Kidney (tissue), 22 donors: ENCODE measurements at places on chromosomes 4 and X. TPM values are rescaled to one million over a fixed set of nuclear protein-coding genes. Genes with fewer than 3 reads are reported as not detected.

GRCh38 chr4:26238778-26239679 is 81.8 kb upstream of the RBPJ start:
- H3K4me3 ChIP-seq: no peak overlapping the region
- DNase-seq: peak; percentile 16

GRCh38 chrX:116490104-116490503 is 27.3 kb upstream of the CT83 start:
- no peak overlapping the region for H3K27ac ChIP-seq
- no peaks in the 10 kb centered on the region for H3K36me3 ChIP-seq
- no peaks in the 10 kb centered on the region for H3K27me3 ChIP-seq
- H3K4me1 ChIP-seq: no peaks in the 10 kb centered on the region
- H3K4me3 ChIP-seq: no peak overlapping the region

GRCh38 chr4:81796790-81797528 is 325.3 kb upstream of the RASGEF1B start:
- no peak for DNase-seq
- H3K27ac ChIP-seq: no peak overlapping the region
- H3K4me3 ChIP-seq: no peak overlapping the region
- no peaks in the 10 kb centered on the region for H3K27me3 ChIP-seq

The KLHL15 gene
- total RNA-seq: 7.2 TPM

GRCh38 chr4:24209131-24209530 is 319.3 kb upstream of the PPARGC1A start:
- H3K27ac ChIP-seq: no peak overlapping the region
- no peak for DNase-seq
- no peaks in the 10 kb centered on the region for H3K36me3 ChIP-seq
- no peak overlapping the region for H3K4me3 ChIP-seq
- no peaks in the 10 kb centered on the region for H3K27me3 ChIP-seq

GRCh38 chr4:41549478-41549877 is 11.5 kb downstream of the LIMCH1 start:
- no peaks in the 10 kb centered on the region for H3K36me3 ChIP-seq
- H3K4me1 ChIP-seq: peaks cover 3% of the 10 kb centered on the region
- no peak for DNase-seq
- H3K4me3 ChIP-seq: no peak overlapping the region
- H3K27ac ChIP-seq: no peak overlapping the region

- no peak for DNase-seq
- no peaks in the 10 kb centered on the region for H3K36me3 ChIP-seq
- H3K27ac ChIP-seq: no peak overlapping the region
- H3K27me3 ChIP-seq: no peaks in the 10 kb centered on the region
- peaks cover 2% of the 10 kb centered on the region for H3K4me1 ChIP-seq
Observed at GRCh38 chrX:39764441-39764914, 333.3 kb downstream of the BCOR start.

GRCh38 chr4:5957076-5957475 is 61.2 kb downstream of the C4orf50 start:
- H3K36me3 ChIP-seq: no peaks in the 10 kb centered on the region
- H3K27ac ChIP-seq: no peak overlapping the region
- peaks cover 11% of the 10 kb centered on the region for H3K4me1 ChIP-seq
- no peak overlapping the region for H3K4me3 ChIP-seq

DNA sequence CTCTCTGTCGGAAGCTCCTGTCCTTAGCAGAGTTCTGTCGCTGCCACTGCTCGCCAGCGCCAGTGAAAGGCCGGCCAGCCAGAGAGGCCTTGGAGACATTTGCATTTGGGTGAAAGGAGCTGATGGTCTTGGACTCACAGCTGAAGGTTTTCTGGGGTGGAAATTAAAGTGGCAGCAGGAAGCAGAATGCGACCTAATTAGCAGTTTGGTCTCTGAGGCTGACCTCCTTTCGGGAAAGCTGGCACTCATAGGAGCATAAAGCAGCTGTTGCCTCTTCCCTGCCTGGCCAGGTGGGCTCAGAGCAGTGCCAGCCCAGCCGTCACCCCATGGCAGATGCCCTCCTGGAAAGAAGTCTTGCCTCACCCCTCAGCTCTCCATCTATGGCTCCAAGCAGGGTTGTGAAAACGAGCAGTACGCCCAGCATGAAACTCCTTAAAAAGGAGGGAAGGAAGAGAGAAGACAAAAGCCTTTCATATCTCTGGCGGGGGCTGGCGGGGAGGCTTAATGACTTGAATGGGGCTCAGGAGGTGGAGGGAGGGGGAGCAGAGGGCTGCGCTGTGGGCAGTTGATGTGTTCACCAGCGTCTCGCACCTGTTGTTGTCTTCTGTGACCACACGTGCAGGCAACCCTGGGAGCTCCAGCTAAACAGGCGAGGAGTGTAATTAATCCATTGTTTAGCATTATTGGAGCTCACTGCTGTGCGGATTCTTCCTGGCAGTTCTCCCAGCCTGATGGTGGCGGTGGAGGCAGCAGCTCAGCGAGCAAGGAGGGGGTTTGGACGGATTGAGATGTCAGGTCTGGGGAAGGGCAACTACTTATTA is 264.0 kb downstream of the MID1IP1 start:
- no peak overlapping the region for H3K4me3 ChIP-seq
- no peaks in the 10 kb centered on the region for H3K4me1 ChIP-seq
- no peaks in the 10 kb centered on the region for H3K27me3 ChIP-seq
- no peaks in the 10 kb centered on the region for H3K36me3 ChIP-seq

DNA sequence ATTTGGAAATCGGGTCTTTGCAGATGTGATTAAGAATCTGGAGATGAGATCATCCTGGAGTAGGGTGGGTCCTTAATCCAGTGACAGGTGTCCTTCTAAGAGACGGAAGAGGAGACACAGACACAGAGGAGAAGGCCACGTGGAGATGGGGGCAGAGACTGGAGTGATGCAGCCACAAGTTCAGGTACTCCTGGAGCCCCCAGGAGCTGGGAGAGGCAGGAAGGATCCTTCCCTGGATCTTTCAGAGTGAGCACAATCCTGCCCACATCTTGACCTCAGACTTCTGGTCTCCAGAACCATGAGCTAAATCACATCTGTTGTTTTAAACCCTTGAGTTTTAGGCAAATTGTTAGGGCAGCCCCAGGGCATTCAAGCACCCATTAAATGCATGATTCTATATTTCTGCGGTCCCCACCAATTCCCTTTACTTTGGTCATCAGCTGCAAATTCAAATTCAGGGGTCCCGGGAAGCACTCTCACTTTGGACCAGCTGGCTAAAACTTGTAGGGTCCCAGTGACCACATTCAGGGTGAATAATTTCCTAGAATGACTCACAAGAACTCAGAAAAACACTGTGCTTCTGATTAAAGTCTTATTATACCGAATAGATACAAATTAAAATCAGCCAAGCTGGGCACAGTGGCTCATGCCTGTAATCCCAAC is 12.8 kb upstream of the AKAP17A start:
- H3K27ac ChIP-seq: no peak overlapping the region
- H3K4me3 ChIP-seq: no peak overlapping the region
- H3K4me1 ChIP-seq: no peaks in the 10 kb centered on the region
- H3K36me3 ChIP-seq: no peaks in the 10 kb centered on the region
- H3K27me3 ChIP-seq: no peaks in the 10 kb centered on the region

- H3K27ac ChIP-seq: no peak overlapping the region
- no peaks in the 10 kb centered on the region for H3K4me1 ChIP-seq
- no peak overlapping the region for H3K4me3 ChIP-seq
- peaks cover 5% of the 10 kb centered on the region for H3K27me3 ChIP-seq
Observed at GRCh38 chrX:77442728-77443127, 4.5 kb upstream of the FGF16 start.

DNA sequence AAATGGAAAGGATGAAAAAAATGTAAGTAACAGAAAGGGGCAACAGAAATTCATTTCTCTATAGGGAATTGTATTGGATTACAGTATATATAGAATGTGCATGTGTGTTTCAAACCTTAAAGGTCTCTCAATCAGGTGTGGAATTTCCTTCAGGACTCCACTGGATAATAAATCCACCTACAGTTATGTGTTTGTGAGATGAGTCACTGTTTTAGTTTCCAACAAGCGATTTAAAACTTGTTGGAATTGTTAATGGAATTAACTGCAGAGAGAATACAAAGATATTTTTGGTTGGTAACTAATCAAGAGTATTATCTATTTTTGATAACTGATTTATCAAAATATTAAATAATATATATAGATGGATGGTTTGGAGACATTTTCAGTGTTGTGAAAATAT is 32.8 kb downstream of the CEP44 start:
- DNase-seq: no peak
- no peak overlapping the region for H3K27ac ChIP-seq
- H3K4me3 ChIP-seq: no peak overlapping the region
- H3K4me1 ChIP-seq: no peaks in the 10 kb centered on the region
- no peaks in the 10 kb centered on the region for H3K27me3 ChIP-seq

- no peak overlapping the region for H3K27ac ChIP-seq
- H3K4me1 ChIP-seq: no peaks in the 10 kb centered on the region
- H3K4me3 ChIP-seq: no peak overlapping the region
- no peaks in the 10 kb centered on the region for H3K36me3 ChIP-seq
- DNase-seq: no peak
Observed at GRCh38 chrX:10754445-10754844, 134.1 kb upstream of the MID1 start.

The FAM236C gene
- not detected for total RNA-seq

GRCh38 chrX:68719181-68719903 is 71.9 kb downstream of the STARD8 start:
- DNase-seq: no peak
- no peaks in the 10 kb centered on the region for H3K4me1 ChIP-seq
- no peak overlapping the region for H3K4me3 ChIP-seq
- H3K36me3 ChIP-seq: peaks cover 4% of the 10 kb centered on the region
- no peak overlapping the region for H3K27ac ChIP-seq
- H3K27me3 ChIP-seq: no peaks in the 10 kb centered on the region

The TBC1D14 gene
- total RNA-seq: 77.7 TPM

GRCh38 chrX:24020306-24020876 is 6.6 kb downstream of the KLHL15 start:
- H3K36me3 ChIP-seq: no peaks in the 10 kb centered on the region
- no peaks in the 10 kb centered on the region for H3K4me1 ChIP-seq
- peaks cover under 1% of the 10 kb centered on the region for H3K27me3 ChIP-seq
- DNase-seq: no peak
